Urothelium cell line (cell line): ENCODE measurements at places on chromosomes 5 and 9.

GRCh38 chr5:143674469-143674786, 137.5 kb upstream of the HMHB1 start:
- no peak for DNase-seq

- DNase-seq = no peak
Observed at GRCh38 chr5:57705769-57706168, 223.2 kb upstream of the ACTBL2 start.

- no peak for DNase-seq
Observed at GRCh38 chr9:107952773-107953172, 463.2 kb upstream of the KLF4 start.

- no peak for DNase-seq
Observed at GRCh38 chr5:75512383-75513074, 838 bp downstream of the POLK start.

GRCh38 chr5:20445326-20445860, 457.4 kb upstream of the CDH18 start:
- DNase-seq = no peak

DNA sequence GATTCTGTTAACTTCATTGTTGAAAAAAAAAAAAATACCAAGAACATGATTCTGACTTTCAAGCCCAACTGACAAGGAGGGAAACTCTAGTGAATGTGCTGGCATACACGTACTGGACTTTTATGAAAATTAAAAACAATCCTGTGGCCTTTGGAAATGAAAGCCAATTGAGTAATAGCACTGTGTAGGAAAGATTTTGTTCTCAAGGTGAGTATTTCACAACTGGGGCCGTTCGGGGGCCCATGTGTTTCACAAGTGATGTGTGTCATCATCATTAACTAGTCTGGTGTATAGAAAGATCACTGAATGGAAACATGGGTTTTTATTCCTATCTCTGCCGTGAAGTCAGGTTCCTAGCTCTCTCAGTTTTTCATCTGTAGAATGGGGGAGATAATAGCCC, 605.0 kb upstream of the CLINT1 start:
- no peak for DNase-seq

GRCh38 chr5:67576112-67576511, 379.5 kb upstream of the CD180 start:
- no peak for DNase-seq

DNA sequence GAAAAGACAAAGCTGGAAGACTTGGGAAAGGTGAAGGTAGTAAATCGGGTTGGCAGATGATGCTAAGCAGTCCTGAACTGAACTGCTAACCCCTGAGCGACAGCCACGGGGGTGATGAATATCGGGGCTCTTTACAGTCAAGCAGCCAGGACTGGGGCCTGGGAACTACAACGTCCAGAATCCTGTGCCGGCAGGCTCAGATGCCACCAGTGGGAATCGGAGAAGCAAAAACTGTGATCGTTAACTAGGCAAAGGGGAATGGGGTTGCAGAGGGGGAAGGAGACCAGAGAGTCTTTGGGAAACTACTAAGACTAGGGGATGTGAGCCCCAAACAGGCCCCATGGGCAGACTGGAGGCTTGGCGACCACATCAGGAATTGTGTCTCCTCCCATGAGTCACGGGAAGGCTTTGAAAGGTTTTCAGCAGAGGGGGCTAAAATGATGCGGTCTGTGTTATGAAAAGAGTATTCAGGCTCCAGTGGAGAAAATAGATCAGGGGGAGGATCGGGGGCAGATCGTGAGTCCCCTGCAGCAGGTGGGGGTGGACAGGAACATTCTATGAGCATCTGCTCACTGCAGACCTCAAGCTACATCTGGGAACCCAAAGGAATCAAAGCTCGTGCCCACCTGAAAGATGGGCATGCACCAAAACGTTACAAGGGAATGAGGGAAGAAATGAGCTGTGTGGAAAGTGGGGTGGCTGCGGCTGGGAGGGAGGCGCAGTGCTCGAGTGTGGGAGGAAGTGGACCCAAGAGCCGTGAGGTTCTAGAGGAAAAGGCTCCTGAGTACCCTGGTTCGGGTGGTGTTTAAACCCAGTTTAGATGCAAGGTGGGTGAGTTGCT, 53.8 kb downstream of the HRH2 start:
- DNase-seq = no peak

DNA sequence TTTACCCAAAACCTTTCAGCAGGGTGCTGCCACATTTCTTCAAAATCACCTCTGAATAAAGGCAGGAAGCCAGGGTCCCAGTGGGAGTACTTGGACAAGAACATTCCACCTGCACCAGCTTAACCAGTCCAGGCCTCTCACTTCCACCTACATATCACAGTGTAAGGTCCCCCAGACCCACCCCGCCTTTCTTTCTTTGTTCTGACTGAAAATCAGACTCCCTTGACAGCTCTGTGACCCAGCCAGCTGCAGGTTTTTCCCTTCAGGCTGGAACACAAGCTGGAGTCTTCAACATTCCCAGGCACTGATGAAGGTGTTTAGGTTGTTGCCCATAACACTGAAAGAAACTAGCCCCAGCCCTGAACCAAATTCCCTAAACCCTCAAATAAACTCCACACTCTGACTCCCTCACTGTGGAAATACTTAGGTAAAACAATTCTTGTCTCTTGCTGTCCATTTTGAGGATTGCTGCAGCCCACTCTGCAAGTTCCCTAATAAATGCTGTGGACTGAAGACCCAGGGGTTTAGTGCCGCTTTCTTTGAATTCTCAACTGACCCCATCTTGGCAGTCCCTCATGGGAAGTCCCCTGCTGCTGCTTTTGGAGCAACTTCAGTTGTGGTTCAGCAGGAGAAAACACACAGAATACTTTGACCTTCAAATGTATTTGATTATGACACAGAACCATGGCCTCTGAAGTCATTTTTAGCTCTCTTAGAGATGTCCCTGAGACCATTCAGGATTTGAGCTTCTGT, 24.8 kb downstream of the P4HA2 start:
- DNase-seq = no peak

- no peak for DNase-seq
Observed at GRCh38 chr9:129759319-129759718, 6.5 kb upstream of the PTGES start.

GRCh38 chr9:28938981-28939380, 1365.7 kb upstream of the C9orf72 start:
- no peak for DNase-seq
